ENCODE measurements at places on chromosomes 1 and 21.
A peak's percentile ranks its signal among the peaks of the same experiment; 100 is the strongest.

- DNase-seq, result no peak
Measured at GRCh38 chr1:41681331-41682098, 197.0 kb upstream of the EDN2 start.

- DNase-seq, result no peak
Measured at GRCh38 chr1:51330331-51331201, at the start of gene TTC39A. TTC39A (minus strand) TSS chr1:51330562; CDS start chr1:51330477, 85 bp downstream.

DNA sequence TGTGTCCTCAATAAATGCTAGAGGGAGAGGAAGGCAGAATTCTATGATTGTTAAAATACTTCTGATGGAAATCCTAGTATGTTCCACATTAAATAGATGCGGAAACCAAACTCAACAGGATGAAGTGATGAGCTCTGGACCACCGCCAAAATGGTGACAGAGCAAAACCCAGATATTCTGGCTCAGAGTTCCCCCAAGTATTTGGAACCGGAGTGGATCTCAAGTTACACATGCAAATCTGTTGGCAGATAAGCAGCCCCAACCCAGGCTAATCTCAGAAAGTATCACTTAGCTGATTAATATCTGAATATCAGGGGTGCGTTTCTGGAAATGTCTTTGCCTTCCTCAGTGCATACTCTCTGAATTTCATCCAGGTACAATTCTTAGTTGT lies 17.4 kb upstream of the GRHL3 start:
- DNase-seq, result no peak

- DNase-seq, result no peak
Measured at GRCh38 chr1:114157275-114157660, 3.6 kb upstream of the SYT6 start.

GRCh38 chr1:70361727-70362398 lies 7.3 kb upstream of the ANKRD13C start:
- peak; percentile 70 for DNase-seq

DNA sequence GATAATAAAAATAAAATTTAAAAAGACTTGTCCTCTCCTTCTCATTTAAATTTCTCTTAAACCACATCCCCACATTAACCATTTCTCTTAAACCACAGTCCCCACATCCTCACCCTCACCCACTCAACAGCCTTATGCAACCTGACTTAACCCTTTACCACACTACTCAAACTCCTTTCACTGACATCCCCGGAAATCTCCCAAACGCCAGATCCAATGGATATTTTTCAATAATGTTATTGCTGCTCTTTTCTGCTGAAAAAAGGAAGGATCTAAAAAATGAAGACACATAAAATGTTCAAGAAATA lies 54.2 kb upstream of the EEIG2 start:
- no peak for DNase-seq

- DNase-seq, result no peak
Measured at GRCh38 chr1:44442791-44443190, 37.7 kb downstream of the RNF220 start.

DNA sequence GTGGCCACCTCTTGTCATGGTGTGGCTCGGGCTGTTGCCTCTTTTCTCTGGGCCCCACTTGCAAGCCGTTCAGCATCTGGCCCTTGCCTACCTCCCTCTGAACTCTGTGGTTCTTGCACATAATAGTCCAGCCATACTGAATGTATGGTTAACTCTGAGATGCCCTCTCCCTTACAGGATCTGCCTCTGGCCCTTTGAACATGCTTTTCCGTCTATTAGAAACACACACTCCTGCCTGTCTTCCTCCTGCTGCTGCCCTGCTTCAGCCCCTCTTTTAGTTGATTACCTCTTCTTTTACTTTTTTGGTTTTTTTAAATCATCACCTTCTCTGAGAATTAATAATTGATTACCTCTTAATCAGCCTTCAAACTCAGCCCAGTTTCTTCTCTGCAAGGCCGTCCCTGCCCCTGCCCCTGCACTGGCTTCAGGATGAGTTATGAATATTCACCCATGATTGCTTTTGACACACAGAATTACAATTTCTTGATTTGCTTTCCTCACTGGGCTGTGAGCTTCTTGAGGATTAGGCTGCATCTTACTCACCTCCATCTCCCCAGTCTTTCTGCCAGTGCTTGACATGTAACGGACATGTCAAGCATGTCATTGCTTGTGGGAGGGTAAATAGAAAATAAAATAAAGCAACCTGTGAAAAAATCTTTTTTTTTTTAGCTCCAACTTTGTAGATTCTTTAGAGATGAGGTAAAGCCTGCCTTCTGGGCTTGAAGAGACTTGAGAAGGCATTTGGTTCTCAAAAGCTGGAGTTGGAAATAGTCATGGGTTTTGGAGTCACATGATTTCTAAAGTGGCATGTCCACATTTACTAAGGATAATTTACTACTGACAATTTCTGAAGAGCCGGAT lies 158.3 kb downstream of the PLXNA2 start:
- DNase-seq, result no peak

DNA sequence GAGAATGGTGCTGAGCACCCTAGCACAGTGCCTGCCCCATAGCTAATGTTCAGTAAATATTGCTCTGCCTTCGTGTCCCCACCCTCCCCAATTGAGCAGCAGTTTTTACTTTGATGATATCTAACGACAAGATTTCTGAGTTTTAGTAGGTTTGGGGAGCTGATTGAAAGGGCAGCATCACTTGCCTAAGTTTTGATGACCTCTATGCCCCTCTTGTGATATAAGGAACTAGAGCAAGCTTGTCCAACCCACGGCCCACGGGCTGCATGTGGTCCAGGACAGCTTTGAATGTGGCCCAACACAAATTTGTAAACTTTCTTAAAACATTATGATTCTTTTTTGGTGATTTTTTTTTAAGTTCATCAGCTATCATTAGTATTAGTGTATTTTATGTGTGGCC lies 1.6 kb downstream of the CNIH4 start:
- DNase-seq, result no peak

DNA sequence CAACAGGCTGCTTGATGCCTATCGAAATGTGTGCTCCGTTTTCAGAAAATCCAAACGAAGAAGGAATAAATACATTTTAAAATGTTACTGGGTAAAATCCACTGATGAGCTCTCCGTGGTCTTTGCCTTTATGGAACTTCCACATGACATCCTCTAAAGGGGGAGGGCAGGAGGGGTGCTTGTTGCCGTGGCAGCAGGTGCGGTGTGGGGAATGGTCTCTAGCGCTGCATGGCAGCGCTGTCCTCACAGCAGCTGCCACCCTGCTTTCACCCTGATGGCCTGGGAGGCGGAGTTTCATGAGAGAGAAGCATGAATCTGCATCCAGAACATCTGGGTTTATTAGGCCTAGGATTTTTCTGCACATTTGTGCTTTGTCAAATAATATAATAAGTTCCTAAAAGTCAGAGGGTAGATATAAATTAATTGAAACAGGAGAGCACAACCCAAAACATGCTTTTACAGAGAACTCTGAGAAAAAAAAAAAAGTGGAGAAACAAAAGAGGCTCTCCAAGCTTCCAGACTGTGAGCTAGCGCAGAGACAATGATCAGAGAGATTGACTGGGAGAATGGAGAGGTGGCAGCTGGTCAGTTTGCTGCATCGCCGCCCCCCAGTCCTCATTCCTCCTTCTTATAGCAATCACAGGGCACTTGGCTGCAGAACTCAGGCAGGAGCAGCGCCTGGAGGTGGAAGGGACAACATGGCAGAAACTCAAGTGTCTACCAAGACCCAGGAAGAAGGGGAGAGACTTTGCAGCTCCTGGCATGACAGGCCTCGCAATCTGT lies 228.6 kb downstream of the DSCAM start:
- no peak for DNase-seq

GRCh38 chr1:41353744-41354143 lies 7.5 kb upstream of the FOXO6 start:
- DNase-seq, result no peak

DNA sequence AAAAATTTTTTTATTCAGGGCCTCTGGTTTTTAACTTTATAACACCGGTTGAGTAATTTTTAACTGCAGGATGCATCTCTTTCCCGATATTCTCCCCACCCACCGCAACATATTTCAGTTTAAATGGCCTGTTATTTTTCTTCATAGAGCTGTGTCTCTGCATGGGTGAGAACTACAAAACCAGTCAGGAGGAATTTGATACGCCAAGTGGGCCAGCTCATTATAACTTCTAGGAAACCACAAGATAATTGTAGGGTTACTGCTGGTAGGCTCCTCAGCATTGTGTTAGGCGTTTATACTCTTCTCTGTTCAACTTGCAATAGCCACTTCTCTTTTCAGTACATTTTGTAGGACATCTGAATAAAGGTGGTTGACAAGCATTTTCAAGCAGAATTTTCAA lies 169.7 kb downstream of the PBX1 start:
- DNase-seq, result no peak

GRCh38 chr1:214002472-214002871 lies 14.7 kb downstream of the PROX1 start:
- peak; percentile 95 for DNase-seq

Data from endothelial cell of umbilical vein (primary cell).